ENCODE measurements at places on chromosomes 5 and 9. TPM values are rescaled to one million over a fixed set of nuclear protein-coding genes. Genes with fewer than 3 reads are reported as not detected.

Gene NIM1K
- total RNA-seq, result not detected

Gene FBLL1
- not detected for total RNA-seq

Gene PCDH12
- under 0.01 TPM for total RNA-seq

Gene FAM153A
- total RNA-seq, result 0.12 TPM

Gene PAPPA
- 2.5 TPM for total RNA-seq

Gene FYB1
- total RNA-seq, result not detected

Gene NUDT2
- 31.1 TPM for total RNA-seq

Gene FOXD4
- total RNA-seq, result 0.07 TPM

Gene CDC26
- 30.5 TPM for total RNA-seq

Gene STX17
- 18.3 TPM for total RNA-seq

Gene SHC3
- 4.1 TPM for total RNA-seq
